ENCODE measurements at places on chromosomes 7 and 10. TPM values are rescaled to one million over a fixed set of nuclear protein-coding genes. Genes with fewer than 3 reads are reported as not detected.

- H3K36me3 ChIP-seq, result no peaks in the 10 kb centered on the region
- H3K27ac ChIP-seq, result no peak overlapping the region
- DNase-seq, result no peak
- no peaks in the 10 kb centered on the region for H3K27me3 ChIP-seq
- H3K4me3 ChIP-seq, result no peak overlapping the region
Observed at GRCh38 chr10:127082651-127083050, 113.7 kb downstream of the INSYN2A start.

GRCh38 chr10:92640107-92640506 lies 47.2 kb downstream of the KIF11 start:
- H3K4me3 ChIP-seq, result no peak overlapping the region
- no peaks in the 10 kb centered on the region for H3K4me1 ChIP-seq
- H3K27ac ChIP-seq, result no peak overlapping the region

TAS2R41 gene
- not detected for polyA plus RNA-seq

DNA sequence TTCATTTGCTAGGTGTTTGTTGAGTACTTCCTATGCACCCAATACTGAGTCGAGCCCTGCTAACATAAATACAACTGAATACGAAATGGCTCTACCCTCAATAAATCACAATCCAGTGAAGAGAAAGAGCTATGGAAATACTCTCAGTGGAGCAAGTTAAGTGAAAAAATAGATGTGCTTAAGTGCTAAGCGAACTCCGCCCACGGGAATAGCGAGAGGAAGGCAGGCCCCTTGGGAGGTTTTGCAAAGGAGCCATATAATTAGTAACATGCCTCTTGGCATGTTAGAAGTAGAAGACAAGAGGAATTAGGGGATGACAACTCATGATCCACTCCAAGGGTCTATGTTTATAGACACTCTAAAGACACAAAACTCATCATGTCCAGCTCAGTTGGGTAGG lies 42.8 kb upstream of the TSPAN33 start:
- no peaks in the 10 kb centered on the region for H3K36me3 ChIP-seq
- H3K27ac ChIP-seq, result no peak overlapping the region
- H3K27me3 ChIP-seq, result no peaks in the 10 kb centered on the region
- DNase-seq, result no peak
- H3K4me3 ChIP-seq, result no peak overlapping the region

- no peak overlapping the region for H3K4me3 ChIP-seq
- H3K36me3 ChIP-seq, result peaks cover 91% of the 10 kb centered on the region
- peaks cover 4% of the 10 kb centered on the region for H3K4me1 ChIP-seq
- no peaks in the 10 kb centered on the region for H3K27me3 ChIP-seq
- no peak for DNase-seq
Observed at GRCh38 chr7:77626586-77627308, 69.5 kb upstream of the RSBN1L start.

GRCh38 chr7:115561335-115562110 lies 469.0 kb downstream of the TFEC start:
- H3K4me1 ChIP-seq, result no peaks in the 10 kb centered on the region
- no peaks in the 10 kb centered on the region for H3K36me3 ChIP-seq
- H3K27me3 ChIP-seq, result no peaks in the 10 kb centered on the region

- no peak for DNase-seq
- H3K4me3 ChIP-seq, result no peak overlapping the region
- no peaks in the 10 kb centered on the region for H3K4me1 ChIP-seq
Observed at GRCh38 chr10:11363497-11363896, 248.0 kb downstream of the USP6NL start.

DNA sequence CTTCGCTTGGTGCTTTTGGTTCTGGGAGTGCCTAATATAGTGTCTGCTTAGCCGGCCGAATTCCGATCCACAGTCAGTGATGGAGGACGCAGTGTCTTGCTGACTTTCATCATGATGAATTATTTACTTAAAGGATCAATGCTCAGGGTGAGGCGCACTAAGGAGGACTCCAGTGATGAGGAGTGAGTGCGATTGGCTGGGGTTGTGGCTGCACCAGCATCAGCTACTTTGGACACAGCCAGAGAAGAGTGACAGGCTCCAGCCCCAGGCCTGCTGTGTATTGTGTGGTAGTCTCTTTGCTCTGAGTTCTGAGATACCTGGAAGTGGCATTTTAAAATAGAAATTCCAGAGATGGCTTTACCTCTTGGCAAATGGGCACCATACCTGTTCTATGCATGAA lies 73.3 kb upstream of the ANLN start:
- no peak overlapping the region for H3K27ac ChIP-seq
- H3K4me3 ChIP-seq, result no peak overlapping the region
- H3K36me3 ChIP-seq, result no peaks in the 10 kb centered on the region
- no peaks in the 10 kb centered on the region for H3K27me3 ChIP-seq
- no peak for DNase-seq

CALN1 gene
- under 0.01 TPM for polyA plus RNA-seq

- H3K27me3 ChIP-seq, result no peaks in the 10 kb centered on the region
- no peaks in the 10 kb centered on the region for H3K36me3 ChIP-seq
- H3K4me1 ChIP-seq, result peaks cover 47% of the 10 kb centered on the region
- DNase-seq, result peak; percentile 93
- peak overlapping the region; percentile 96 for H3K27ac ChIP-seq
Observed at GRCh38 chr7:36192053-36192824, 39.2 kb downstream of the EEPD1 start.

DNA sequence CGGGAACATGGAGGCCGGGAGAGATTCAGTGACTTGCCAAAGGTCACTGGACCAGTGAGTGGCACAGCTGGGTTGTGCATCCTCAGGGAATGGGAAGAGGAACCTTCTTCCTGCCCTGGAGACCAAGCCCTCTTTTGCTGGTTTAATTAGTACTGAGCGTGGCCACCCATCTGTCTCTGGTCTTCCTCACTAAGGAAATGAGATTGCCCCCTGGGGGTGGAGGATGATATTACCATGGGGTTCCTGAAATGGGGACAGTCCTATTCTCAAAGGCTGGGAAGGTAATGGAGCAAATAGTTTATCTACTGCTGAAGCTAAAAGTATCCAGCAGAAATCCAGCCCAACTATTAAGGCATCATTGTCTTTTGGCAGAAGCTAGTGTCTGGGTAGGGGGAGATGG lies 98.6 kb upstream of the FGFR2 start:
- DNase-seq, result no peak
- H3K27me3 ChIP-seq, result no peaks in the 10 kb centered on the region
- no peak overlapping the region for H3K4me3 ChIP-seq
- H3K4me1 ChIP-seq, result no peaks in the 10 kb centered on the region
- no peaks in the 10 kb centered on the region for H3K36me3 ChIP-seq

- no peak for DNase-seq
- H3K4me3 ChIP-seq, result no peak overlapping the region
- H3K27me3 ChIP-seq, result no peaks in the 10 kb centered on the region
- H3K36me3 ChIP-seq, result no peaks in the 10 kb centered on the region
Observed at GRCh38 chr10:5526691-5527331, 2.0 kb downstream of the CALML3 start.

DNA sequence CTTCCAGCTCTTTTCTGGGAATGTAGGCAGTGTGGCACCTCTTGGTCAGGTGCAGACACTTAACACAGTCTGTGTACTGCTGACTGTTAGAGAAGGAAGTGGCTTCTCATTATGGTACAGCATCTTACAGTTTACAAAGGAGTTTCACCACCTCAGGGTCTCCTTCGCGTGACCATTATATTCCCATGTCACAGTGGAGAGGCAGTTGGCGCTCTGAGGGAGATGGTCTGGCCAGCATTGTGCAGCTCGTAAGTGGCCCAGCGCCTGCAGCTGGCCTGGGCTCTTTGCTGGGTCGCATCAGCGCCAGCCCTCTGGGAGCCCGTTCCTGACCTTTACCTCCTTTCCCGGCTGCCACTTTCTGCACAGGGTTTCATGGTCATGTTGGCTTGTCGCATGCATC lies 15.4 kb downstream of the TSPAN15 start:
- H3K27ac ChIP-seq, result no peak overlapping the region
- DNase-seq, result no peak
- H3K27me3 ChIP-seq, result no peaks in the 10 kb centered on the region
- H3K4me3 ChIP-seq, result no peak overlapping the region
- H3K36me3 ChIP-seq, result no peaks in the 10 kb centered on the region
- H3K4me1 ChIP-seq, result no peaks in the 10 kb centered on the region

DNA sequence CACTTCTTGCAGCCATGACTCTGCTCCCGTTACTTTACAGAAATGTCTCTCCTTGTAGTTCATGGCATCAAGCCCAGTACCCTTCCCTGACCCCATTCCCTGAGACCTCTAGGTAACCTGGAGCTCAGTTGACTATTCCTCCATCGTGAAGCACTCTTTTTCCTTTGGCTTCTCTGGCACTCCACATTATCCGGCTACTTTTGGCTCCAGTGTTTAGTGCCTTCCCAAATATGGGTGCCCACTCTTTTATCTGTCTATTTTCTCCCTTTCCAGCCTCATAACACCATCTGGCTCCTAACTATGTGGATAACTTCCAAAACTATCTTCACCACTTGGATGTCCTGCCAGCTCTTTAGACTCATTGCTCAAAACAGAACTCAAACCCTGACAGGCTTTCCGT lies 744.7 kb upstream of the GALNT17 start:
- H3K4me3 ChIP-seq, result no peak overlapping the region
- no peak for DNase-seq
- H3K27ac ChIP-seq, result no peak overlapping the region
- H3K27me3 ChIP-seq, result no peaks in the 10 kb centered on the region

- no peaks in the 10 kb centered on the region for H3K27me3 ChIP-seq
- DNase-seq, result no peak
- H3K4me3 ChIP-seq, result no peak overlapping the region
- H3K36me3 ChIP-seq, result no peaks in the 10 kb centered on the region
Observed at GRCh38 chr7:84363741-84364140, 169.2 kb upstream of the SEMA3A start.
